Activated CD4-positive, alpha-beta T cell treated with anti-CD3 and anti-CD28 coated beads, Interleukin-2, amount 10 ng/mL, durations not matched to agents 24 days and 14 days (primary cell): ENCODE measurements at places on chromosomes 6 and 20.

GRCh38 chr6:19771753-19772336, 65.3 kb upstream of the ID4 start:
- H3K27me3 ChIP-seq: no peaks in the 10 kb centered on the region
- no peak overlapping the region for H3K4me3 ChIP-seq
- H3K27ac ChIP-seq: peak overlapping the region; percentile 51
- H3K4me1 ChIP-seq: no peaks in the 10 kb centered on the region
- DNase-seq: peak; percentile 59
- peaks cover 3% of the 10 kb centered on the region for H3K36me3 ChIP-seq

DNA sequence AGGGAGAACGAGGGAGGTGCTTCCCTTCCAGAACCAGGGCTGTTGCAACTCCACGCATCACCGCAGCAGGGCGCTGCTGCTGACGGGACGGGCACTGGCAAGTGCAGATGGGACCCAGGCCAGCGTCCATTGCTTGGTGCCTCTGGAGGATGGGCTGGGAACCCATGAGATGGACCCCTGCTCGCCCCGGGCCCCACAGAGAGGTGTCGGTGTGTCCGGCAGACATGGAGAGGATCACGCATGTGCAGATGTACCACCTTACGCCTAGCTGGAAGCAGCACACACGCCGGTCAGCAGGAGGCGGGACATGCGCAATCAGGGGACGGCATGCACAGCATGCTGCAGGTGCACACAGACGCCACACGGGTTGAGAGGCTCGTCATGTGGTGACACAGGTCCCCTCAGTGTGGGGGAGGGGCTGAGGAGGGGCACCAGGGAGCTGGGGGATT, 5.7 kb downstream of the CABLES2 start:
- no peak overlapping the region for H3K4me3 ChIP-seq
- H3K27ac ChIP-seq: no peak overlapping the region
- H3K4me1 ChIP-seq: peaks cover 12% of the 10 kb centered on the region
- no peak for DNase-seq

- no peaks in the 10 kb centered on the region for H3K36me3 ChIP-seq
- H3K4me1 ChIP-seq: no peaks in the 10 kb centered on the region
- no peak for DNase-seq
- no peak overlapping the region for H3K4me3 ChIP-seq
- H3K27me3 ChIP-seq: peaks cover 6% of the 10 kb centered on the region
These were observed 33.7 kb downstream of the FAM50B start for GRCh38 chr6:3882866-3883265.

- no peaks in the 10 kb centered on the region for H3K36me3 ChIP-seq
- H3K27me3 ChIP-seq: peaks cover 5% of the 10 kb centered on the region
- no peak overlapping the region for H3K27ac ChIP-seq
- no peak overlapping the region for H3K4me3 ChIP-seq
- no peaks in the 10 kb centered on the region for H3K4me1 ChIP-seq
These were observed 85.6 kb downstream of the ANKRD6 start for GRCh38 chr6:89518352-89519055.

DNA sequence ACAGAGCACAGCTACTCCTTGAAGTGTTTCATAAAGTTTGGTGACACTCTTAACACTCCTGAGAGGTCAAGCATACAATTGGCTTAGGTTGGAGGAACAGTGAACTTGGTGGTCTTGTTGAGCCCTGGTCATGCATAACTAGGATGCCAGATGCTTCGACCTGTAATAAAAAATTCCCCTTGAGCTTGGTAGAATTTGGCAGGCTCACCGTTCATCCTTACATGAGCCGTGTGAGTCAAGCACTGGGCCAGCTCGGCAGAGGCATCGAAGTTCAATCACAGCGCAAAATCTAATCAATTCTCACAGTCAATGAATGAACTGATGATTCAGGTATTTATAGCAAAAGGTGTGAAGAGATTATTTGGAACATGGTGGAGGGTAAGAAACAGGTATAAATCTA, 33.7 kb downstream of the CYP24A1 start:
- no peaks in the 10 kb centered on the region for H3K36me3 ChIP-seq
- H3K4me1 ChIP-seq: no peaks in the 10 kb centered on the region
- H3K27ac ChIP-seq: no peak overlapping the region
- DNase-seq: no peak
- H3K4me3 ChIP-seq: no peak overlapping the region
- peaks cover 8% of the 10 kb centered on the region for H3K27me3 ChIP-seq

DNA sequence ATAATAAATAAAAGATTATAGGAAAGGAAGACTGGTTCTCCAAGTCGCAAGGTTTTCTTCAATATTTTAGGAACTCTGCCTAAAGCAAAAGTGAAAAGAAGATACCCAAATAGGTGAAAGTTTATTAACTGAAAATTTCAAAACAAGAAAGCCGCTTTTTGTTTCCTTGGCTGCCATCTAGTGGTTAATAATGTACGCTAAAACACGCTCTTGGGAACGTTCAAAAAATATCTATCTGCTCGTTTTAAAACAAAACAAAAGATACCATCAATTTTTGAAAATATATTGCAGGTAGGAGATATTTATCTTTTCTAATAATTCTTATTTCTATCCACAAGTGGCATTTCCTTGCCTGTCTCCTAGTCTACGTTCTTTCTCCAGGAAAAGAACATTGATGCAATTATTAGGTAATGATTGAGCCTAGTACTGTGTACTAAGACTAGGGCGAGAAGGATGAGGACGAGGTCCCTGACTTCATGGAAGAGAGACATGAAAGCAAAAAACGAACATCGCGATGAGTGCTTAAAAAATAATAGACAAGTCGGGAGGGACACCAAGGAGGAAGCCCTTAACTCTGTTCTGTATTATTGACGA, 97.2 kb downstream of the SPTLC3 start:
- H3K4me1 ChIP-seq: no peaks in the 10 kb centered on the region
- H3K4me3 ChIP-seq: no peak overlapping the region
- no peak for DNase-seq
- H3K27ac ChIP-seq: no peak overlapping the region

DNA sequence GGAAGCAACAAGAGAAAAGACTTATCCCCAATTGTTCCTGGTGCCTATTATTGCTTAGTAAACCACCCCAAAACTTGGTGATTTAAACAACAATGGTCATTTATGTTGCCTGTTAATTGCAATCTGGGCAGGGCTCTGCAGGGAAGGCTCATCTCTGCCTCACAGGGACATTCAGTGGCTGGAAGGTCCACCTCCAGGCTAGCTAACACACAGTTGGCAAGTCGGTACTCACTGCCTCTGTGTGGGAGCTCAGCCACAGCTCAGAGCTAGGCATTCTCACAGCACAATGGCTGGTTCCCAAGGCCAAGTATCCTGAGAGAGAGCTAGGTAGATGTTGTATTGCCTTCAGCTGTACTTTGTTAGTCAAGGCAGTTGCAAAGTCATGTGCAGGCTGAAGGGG, 18.5 kb upstream of the GMDS start:
- no peak for DNase-seq
- peaks cover 12% of the 10 kb centered on the region for H3K36me3 ChIP-seq
- no peak overlapping the region for H3K4me3 ChIP-seq

GRCh38 chr6:150967381-150967780, 101.9 kb downstream of the MTHFD1L start:
- DNase-seq: no peak
- H3K4me1 ChIP-seq: peaks cover 5% of the 10 kb centered on the region
- H3K4me3 ChIP-seq: no peak overlapping the region
- H3K36me3 ChIP-seq: peaks cover 36% of the 10 kb centered on the region
- no peaks in the 10 kb centered on the region for H3K27me3 ChIP-seq

GRCh38 chr20:61308477-61308774, 56.4 kb downstream of the CDH4 start:
- H3K36me3 ChIP-seq: no peaks in the 10 kb centered on the region
- H3K4me1 ChIP-seq: no peaks in the 10 kb centered on the region
- H3K27me3 ChIP-seq: no peaks in the 10 kb centered on the region
- H3K27ac ChIP-seq: no peak overlapping the region
- DNase-seq: no peak

- H3K27me3 ChIP-seq: peaks cover 6% of the 10 kb centered on the region
- no peaks in the 10 kb centered on the region for H3K4me1 ChIP-seq
- no peaks in the 10 kb centered on the region for H3K36me3 ChIP-seq
- H3K4me3 ChIP-seq: no peak overlapping the region
- DNase-seq: no peak
- H3K27ac ChIP-seq: no peak overlapping the region
These were observed 67.8 kb upstream of the ANKEF1 start for GRCh38 chr20:9966966-9967365.

DNA sequence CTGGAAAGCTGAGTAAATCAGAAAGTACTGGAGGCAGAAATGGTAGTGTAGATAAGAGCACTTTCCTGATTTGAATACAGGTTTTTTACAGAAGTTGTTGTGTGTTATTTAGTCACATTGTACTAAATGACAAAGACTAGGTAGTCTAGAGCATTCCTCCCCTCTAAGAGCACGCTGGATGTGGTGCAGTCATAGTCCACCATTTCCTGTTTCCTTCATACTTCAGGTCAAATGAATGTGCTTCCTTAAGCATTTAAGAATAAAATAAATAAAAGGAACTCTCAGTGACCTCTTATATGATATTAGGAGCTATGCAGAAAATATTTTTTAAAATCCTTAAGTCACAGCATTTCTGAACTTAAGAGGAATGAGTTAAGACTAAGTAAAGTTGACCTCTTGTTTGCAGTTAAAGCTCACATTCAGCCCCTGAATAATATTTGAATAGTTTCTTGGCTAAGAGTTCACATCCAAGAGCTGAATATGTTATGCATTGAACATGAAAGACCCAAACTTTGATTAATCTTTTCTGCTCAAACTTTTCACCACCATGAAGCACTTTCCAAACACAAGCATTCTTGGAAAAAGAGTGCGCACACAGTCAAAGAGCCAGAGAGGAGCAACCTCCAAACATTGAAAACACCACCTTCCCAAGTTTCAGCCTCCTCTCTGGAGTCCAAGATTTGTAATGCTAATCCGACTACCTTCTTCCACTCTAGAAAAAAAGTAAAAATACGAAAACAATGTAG, 53.4 kb upstream of the TMEM30A start:
- no peak for DNase-seq
- H3K4me3 ChIP-seq: no peak overlapping the region
- no peaks in the 10 kb centered on the region for H3K36me3 ChIP-seq
- peaks cover 33% of the 10 kb centered on the region for H3K27me3 ChIP-seq
- H3K27ac ChIP-seq: no peak overlapping the region
